ENCODE measurements at places on chromosomes 2 and 18.
A peak's percentile ranks its signal among the peaks of the same experiment; 100 is the strongest.

- no peak for DNase-seq
Observed at GRCh38 chr2:186611526-186611925, 21.7 kb downstream of the ITGAV start.

- DNase-seq = no peak
Observed at GRCh38 chr2:60987041-60987440, 30.5 kb upstream of the PEX13 start.

DNA sequence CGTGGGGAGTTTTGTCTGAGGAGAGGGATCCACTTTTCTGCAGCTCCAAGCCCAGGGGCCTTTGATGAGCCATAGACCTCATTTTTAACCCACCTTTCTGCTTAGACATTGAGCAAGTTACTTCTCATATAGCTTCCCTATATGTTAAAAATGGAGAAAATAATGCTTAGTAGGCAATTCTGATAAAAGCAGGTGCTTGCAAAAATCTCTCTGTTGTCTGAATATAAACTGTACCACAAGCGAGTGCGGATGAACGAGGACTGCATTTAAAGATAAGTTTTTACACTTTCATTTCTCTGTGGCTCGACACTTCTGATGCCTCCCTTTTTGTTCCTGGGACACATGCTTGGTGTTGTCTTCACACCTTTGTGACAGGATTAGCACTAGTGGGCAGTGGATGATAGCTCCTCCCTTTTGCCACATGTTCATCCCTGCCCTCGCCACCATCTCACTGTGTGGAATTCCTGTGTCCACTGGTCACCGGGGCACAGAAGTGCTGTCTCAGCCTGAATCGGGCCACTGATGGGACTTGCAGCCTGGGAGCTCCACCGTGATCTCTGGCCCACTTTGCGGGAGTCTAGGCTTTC, 1.6 kb downstream of the TYMS start:
- DNase-seq = peak; percentile 19

GRCh38 chr2:30968660-30969397, 161.6 kb upstream of the CAPN13 start:
- DNase-seq = no peak

GRCh38 chr18:36454245-36454644, 156.7 kb downstream of the FHOD3 start:
- peak; percentile 18 for DNase-seq

GRCh38 chr2:193187816-193188215, 993.1 kb upstream of the TMEFF2 start:
- DNase-seq = no peak

DNA sequence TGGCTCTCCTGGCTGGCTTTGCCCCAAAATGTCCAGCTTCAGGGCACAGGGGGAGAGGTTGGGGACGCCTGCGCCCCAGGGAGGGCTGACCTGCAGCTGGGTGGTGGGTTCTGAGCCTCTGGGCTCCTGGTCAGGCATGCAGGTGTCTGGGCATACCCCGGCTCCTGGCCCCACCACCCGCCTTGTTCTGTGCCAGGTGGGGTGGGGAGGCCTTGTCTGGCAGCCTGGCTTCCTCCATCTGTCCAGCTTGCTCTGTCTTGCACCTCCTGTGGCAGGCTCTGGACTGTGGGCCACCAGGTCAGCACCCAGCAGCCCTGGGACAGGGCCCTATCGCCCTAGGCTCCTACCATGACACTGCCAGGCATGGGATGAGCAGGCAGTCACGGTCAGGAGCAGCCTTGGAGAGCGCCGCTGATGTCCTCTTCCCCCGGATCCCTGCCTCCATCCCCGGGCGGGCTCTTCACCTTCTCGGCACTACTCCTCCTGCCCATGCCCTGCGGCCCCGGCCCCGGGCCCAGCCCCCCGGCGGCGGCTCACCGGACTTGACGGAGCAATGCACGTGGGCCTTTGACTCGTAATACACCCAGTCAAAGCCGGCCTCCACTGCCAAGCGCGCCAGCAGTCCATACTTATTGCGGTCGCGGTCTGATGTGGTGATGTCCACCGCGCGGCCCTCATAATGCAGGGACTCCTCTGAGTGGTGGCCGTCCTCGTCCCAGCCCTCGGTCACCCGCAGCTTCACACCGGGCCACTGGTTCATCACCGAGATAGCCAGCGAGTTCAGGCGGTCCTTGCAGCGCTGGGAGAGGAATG, 3.6 kb downstream of the IHH start:
- no peak for DNase-seq

GRCh38 chr2:222701721-222702131, 30.3 kb downstream of the MOGAT1 start:
- no peak for DNase-seq

DNA sequence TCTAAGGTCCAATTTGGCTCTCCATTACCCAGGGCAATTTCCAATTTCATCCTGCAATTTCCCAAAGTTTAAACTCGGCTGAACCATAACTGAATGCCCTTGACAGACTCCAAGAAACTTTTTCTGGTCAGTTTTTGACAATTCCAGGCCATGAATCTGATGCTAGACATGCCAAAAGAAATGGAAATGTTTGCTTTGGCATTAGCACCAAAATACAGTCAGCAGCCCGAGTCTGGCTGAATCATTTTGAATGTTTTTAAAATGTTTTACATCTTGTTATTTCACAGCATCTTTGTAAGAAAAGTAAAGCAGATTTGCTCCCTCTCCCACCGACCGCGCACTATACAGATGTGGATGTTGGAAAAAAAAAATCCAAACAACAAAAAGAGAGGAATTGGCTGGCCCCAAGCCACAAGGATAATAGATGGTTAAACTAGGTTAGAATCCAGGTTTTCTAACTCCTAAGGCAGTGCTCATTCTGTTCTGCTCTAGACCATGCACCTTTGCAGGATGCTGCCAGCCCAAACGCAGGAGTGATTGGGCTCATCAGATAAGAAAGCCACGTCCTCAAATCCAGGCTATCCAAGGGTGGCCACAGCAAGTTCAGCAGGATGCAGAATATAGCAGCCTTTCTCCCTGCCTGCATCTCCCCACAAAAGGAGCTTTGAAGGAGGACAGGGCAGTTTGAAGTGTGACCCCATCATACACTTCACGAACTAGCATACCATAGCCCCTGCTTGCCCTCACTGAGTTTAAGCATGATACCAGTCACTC, 167.5 kb downstream of the ALK start:
- DNase-seq = no peak

GRCh38 chr2:64296140-64296480, 151.9 kb upstream of the PELI1 start:
- no peak for DNase-seq

DNA sequence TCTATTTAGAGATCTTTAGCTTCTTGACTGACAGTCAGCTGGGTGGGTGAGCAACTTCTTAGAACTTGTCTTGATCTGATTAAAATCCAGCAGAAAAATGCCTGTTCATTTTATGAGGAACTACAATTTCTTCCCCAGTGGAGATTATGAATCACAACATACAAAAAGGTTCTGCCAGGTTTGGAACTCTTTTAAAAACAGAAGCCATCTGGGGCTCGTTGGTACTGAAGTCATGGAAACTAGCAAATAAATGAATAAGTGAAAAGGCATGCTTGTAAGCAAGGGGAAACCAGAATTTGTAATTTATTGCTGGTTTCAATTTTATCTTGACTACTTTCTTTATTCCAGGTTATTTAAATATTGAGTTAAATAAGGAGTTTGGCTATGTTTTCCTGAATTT, 767.4 kb downstream of the MBD2 start:
- no peak for DNase-seq

DNA sequence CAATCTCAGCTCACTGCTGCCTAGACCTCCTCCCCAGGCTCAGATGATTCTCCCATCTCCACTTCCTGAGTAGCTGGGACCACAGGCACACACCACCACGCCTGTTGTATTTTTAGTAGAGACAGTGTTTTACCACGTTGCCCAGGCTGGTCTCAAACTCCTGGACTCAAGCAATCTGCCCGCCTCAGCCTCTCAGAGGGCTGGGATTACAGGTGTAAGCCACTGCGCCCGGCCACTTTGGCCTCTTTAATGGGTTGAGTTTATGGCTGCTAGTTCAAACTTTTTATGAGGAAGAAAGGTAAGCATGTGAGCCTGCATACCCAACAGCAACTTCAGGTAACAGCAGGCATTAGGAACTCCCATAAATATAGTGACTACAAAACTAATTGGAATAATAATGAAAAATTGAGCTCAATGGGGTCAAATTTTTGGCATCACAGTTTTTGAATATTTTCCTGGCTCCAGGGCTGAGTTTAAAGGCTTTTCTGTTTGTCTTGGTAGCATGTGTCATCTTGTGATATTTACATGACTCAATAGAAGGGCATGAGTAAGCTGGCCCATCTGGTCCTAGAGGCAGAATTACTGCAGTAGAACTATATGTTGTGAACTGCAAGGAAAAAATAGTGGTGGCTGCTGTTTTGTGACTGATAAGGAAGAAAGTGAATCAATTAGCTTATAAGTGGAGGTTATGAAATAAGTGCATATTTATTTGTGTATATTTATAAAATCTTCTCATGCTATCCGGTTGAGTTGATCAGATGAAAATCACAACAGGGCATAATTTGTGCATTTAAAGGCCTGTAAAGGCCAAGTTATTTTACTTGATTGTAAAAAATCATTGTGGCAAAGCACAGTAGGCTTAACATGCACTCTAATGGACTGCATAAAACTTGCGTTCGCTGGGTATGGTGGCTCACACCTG, 24.8 kb downstream of the GALM start:
- DNase-seq = no peak

DNA sequence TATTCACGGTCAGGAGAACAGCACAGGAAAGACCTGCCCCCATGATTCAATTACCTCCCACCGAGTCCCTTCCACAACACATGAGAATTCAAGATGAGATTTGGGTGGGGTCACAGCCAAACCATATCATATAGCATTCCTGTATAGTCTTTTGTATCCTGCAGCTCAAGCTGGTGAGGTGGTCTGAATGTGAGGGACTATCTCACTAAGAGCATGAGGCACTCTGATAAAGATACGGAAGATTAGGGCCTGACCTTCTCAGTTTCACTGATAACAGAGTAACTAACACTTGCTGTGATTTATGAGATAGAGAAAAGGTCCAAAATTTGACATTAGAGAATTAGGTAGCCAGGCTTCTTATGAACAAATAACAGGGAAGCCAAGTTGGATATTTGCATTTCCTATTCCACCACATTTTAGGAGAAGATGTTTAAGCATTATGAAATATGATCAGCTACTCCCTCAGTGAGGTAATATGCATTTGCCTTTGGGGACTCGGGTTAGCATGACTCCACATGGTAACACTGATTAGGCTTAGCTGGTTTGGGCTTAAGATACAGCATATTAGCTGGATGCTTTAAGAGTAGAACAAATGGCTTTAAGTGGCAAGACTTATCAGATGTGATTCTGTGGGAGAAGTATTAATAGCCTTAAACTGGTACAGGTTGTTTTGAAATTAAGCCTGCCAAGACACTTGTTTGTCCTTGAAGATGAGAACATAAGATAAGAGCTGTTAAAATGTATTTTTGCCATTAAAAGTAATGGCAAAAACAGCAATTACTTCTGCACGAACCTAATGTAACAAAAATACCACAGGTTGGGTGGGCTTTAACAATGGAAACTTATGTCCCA, 106.9 kb upstream of the MSTN start:
- no peak for DNase-seq

GRCh38 chr18:2559249-2559648, 12.1 kb downstream of the METTL4 start:
- no peak for DNase-seq

GRCh38 chr2:38080346-38080745, 4.4 kb upstream of the CYP1B1 start:
- no peak for DNase-seq

DNA sequence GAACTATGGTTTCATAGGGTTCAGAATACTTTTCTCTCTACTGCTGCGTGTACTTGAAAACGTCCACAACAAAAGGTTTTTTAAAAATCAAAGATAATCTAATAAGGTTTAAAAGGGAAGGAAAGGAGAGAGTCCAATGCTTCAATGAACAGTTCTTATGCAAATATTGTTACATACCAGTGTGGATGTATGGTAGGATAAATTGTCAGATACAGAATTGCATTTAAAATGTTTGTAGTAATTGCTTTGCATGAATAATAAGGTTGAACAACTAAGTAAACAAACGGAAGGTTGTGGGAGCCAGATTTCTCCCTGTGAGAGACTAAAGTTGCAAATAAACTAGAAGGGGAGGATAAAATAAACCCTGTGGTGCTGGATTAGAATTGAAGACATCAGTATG, 53.8 kb upstream of the RBBP8 start:
- DNase-seq = peak; percentile 7

- no peak for DNase-seq
Observed at GRCh38 chr18:72652990-72653593, 109.0 kb upstream of the CBLN2 start.

GRCh38 chr2:216920143-216920876, 60.4 kb upstream of the TNP1 start:
- DNase-seq = no peak

GRCh38 chr2:192277494-192278109, 82.9 kb upstream of the TMEFF2 start:
- no peak for DNase-seq

DNA sequence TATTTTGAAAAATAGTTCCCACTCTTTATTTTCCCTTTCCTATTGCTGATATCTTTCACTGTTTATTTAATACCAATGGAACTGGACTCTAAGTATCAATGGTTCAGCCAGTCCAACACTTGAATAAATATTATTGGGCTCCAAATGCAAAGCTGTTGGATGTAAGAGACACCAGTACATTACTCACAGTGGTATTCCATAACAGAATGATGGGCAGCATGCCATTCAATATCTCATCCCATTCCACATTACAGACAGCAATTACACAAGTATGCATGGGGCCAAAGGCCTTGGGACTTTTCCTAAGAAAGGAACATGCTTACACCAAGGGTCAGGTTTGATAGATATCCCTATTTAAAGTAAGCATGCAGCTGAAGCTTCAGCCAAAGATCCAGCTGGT, 231.9 kb downstream of the RND3 start:
- no peak for DNase-seq

DNA sequence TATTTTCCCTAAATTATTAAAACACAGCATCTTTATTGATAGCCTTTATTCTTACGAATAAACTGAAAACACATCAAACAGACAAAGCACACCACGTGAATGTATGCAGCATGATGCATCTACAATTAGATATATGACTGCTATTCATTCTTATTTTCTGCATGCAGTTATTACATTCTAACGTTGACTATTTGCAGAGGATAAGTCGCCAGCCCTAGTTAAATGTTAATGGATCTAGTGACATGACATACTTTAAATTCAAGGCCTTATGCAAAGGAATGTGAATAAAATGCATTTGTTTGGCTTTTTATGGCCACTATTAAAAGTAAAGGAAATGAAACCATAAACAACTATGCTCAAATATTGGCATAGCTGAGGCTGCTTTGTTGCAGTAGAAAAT, 172.4 kb downstream of the MAP2 start:
- no peak for DNase-seq

GRCh38 chr18:63936156-63936931, 12.8 kb upstream of the HMSD start:
- DNase-seq = peak; percentile 15

DNA sequence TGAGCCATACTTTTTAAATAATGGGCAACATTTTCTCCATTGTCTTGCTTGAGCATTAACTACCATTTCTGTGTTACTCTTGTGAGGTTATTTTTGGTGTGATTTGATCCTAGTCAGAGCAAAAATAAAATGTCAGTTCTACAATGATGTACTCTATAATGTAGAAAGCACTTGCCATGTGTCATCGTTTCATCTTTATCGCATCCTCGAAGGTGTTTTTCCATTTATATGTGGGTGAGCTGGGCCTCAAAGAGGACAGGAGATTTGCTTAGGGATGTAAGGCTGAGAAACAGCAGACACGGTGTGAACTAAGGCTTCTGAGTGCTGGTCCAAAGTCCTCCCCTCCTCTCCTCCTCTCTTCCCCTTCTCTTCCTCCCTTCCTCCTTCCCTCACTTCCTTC, 199.8 kb downstream of the FAM210A start:
- DNase-seq = no peak

Data from NCI-H748 treated with DMSO at 0.1 percent for 48 hours (cell line).